ENCODE measurements at places on chromosomes 12 and 14. TPM values are rescaled to one million over a fixed set of nuclear protein-coding genes. Genes with fewer than 3 reads are reported as not detected.

Gene TMCC3
- 0.99 TPM for total RNA-seq

Gene OAS3
- 24.6 TPM for total RNA-seq

Gene MANSC4
- not detected for total RNA-seq

Gene OR6C70
- not detected for total RNA-seq

Gene OR10AD1
- total RNA-seq = not detected

Gene SUOX
- total RNA-seq = 10.1 TPM

Gene RD3L
- not detected for total RNA-seq

Gene CIROP
- total RNA-seq = not detected

Gene HNRNPA1
- 1,520 TPM for total RNA-seq

Gene MAP3K12
- 17.3 TPM for total RNA-seq

Gene GLIPR1L1
- not detected for total RNA-seq

Gene KRT6C
- not detected for total RNA-seq

Gene PLCZ1
- not detected for total RNA-seq

Gene TMEM229B
- 0.17 TPM for total RNA-seq

Gene PZP
- total RNA-seq = not detected

Gene ACRBP
- 0.16 TPM for total RNA-seq

Gene MANSC1
- total RNA-seq = 3.9 TPM

Gene SERPINA9
- not detected for total RNA-seq

Gene KRT80
- 58.1 TPM for total RNA-seq

Gene HOXC5
- 0.85 TPM for total RNA-seq

All from A549 treated with CORT108297 at 1 μM for 4 hours (cell line).